ENCODE measurements at places on chromosomes 6 and 20. TPM values are rescaled to one million over a fixed set of nuclear protein-coding genes. Genes with fewer than 3 reads are reported as not detected.
A peak's percentile ranks its signal among the peaks of the same experiment; 100 is the strongest.

- no peak overlapping the region for H3K27ac ChIP-seq
- no peak overlapping the region for H3K4me3 ChIP-seq
- no peaks in the 10 kb centered on the region for H3K36me3 ChIP-seq
These were observed 37.6 kb downstream of the GPLD1 start for GRCh38 chr6:24451581-24452388.

- no peak overlapping the region for H3K27ac ChIP-seq
- peaks cover 3% of the 10 kb centered on the region for H3K4me1 ChIP-seq
- H3K4me3 ChIP-seq, result no peak overlapping the region
- DNase-seq, result no peak
- H3K36me3 ChIP-seq, result no peaks in the 10 kb centered on the region
These were observed 343 bp downstream of the SNAP91 start for GRCh38 chr6:83708546-83708969.

- H3K4me3 ChIP-seq, result no peak overlapping the region
- H3K27ac ChIP-seq, result no peak overlapping the region
- peaks cover 1% of the 10 kb centered on the region for H3K27me3 ChIP-seq
- no peaks in the 10 kb centered on the region for H3K4me1 ChIP-seq
These were observed 66.7 kb downstream of the TMEM170B start for GRCh38 chr6:11604215-11604614.

DNA sequence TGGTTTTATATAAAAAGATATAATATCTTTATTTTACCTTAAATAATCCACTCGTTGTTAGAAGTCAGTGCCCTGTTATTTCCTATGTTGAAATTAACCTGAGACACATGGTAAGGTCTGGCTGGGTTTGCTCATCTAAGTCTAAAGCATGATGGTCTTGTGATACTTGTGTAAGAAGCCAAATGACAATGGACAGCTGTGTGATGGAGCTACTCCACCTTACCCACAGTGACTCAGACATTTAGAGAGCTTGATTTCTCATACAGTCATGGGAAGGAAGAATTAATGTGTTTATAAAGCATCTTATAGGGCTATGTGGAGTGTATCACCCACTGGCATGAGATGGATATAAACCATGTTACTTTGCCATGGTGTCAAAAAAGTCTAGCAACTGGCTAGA lies 11.7 kb downstream of the CTCFL start:
- peaks cover 11% of the 10 kb centered on the region for H3K27me3 ChIP-seq
- H3K4me1 ChIP-seq, result no peaks in the 10 kb centered on the region
- H3K27ac ChIP-seq, result no peak overlapping the region
- H3K4me3 ChIP-seq, result no peak overlapping the region
- no peaks in the 10 kb centered on the region for H3K36me3 ChIP-seq

DNA sequence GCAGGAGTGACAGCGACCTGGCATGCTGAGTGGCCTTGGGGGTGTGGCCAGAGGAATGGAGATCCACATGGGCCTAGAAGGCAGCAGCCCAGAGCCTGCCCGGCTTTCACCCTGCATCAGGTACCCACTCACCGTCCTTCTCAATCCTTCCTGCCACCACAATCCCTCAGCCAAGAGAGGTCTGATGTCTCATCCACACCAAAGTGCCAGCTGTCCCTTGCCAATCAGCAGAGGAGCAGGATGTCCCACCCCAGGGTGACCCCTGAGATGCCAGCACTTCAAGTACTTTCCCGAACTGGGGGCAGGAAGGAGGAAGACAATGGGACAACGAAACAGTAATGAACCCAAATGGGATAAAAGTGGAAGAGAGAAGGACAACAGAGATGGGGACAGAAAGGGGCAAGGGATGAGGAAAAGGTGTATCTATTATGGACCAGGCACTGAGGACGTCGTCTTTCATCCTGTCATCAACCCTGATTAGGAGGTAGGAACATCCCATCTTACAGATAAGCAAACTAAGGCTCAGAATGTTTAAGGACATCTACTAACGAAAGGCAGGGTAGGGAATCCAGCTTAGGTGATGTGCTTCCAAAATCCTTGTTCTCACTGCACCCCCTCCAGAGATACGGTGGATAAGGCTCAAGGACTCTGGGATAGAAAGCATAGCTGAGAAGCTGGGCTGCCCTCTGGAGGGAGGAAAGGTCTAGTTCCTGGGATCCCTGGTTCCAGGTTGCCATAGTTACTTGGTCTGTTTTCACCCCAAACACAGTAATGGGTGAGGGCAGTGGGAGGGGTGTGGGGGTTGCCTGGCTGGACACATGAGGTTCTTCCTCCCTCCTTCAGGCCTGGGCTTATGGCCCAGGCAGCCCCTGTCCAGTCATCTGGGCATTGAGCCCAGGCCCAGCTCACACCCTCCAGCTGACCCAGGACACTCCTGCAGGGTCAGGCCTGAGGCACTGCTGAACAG lies 4.5 kb upstream of the TNXB start:
- peak overlapping the region; percentile 12 for H3K27ac ChIP-seq
- no peak overlapping the region for H3K4me3 ChIP-seq
- no peak for DNase-seq
- H3K27me3 ChIP-seq, result no peaks in the 10 kb centered on the region
- peaks cover 10% of the 10 kb centered on the region for H3K36me3 ChIP-seq

DNA sequence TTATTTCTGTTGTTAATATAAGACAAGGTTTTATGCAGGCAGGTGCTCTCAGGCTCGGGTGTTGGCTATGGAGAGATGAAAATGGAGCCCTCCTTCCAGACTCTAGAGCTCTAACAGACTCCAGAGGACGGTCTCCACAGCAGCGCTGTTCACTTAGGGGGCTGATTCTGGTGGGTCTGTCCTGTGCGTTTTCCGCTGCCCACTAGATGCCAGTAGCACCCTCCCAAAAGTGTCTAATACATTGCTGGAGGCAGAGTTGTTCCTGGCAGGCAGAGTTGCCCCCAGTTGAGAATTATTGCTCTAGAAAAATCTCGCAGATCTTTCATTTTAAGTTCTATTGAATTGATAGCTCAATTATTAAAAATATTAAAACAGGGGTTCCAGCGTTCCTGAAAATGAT lies 109.9 kb downstream of the MAP3K4 start:
- H3K4me1 ChIP-seq, result peaks cover 2% of the 10 kb centered on the region
- peaks cover 40% of the 10 kb centered on the region for H3K36me3 ChIP-seq
- H3K4me3 ChIP-seq, result no peak overlapping the region
- no peak for DNase-seq
- H3K27ac ChIP-seq, result no peak overlapping the region

The CDSN gene
- not detected for total RNA-seq

The GLP1R gene
- 0.81 TPM for total RNA-seq

DNA sequence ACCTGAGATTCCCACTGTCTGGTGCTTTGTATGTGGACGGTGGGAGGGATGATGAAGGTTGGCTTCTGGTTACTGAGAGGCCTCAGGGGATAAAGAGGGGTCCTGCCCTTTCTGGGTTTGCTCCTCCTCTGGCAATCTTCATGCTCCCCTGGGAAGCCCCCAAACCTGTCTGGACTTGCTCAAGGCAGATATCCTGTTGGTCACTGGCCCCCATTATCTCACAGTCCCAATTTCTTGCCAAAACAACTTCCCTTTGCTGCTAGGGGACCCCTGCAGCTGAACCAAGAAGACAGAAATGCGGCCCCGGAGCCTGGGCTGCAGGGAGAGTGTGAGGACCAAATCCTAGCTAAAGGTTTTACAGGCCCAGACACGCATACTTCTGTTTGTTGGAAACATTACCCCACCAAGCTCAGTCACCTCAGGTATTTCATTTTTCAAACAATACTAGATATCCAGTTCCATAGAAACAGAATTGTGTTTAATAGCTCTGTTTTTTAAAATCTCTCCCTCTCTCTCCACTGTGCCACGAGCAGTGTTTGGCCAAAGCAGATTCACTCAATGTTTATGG lies 63.4 kb upstream of the MRPS10 start:
- no peaks in the 10 kb centered on the region for H3K27me3 ChIP-seq
- no peak overlapping the region for H3K4me3 ChIP-seq
- no peak for DNase-seq
- peaks cover 48% of the 10 kb centered on the region for H3K4me1 ChIP-seq

The SEMG1 gene
- total RNA-seq, result not detected

GRCh38 chr20:50594591-50595432 lies 84.6 kb downstream of the PTPN1 start:
- no peak overlapping the region for H3K27ac ChIP-seq
- H3K36me3 ChIP-seq, result no peaks in the 10 kb centered on the region
- H3K27me3 ChIP-seq, result no peaks in the 10 kb centered on the region
- no peak for DNase-seq
- peaks cover 2% of the 10 kb centered on the region for H3K4me1 ChIP-seq
- no peak overlapping the region for H3K4me3 ChIP-seq

The SMPDL3A gene
- total RNA-seq, result not detected

- peak overlapping the region; percentile 46 for H3K27ac ChIP-seq
- H3K27me3 ChIP-seq, result no peaks in the 10 kb centered on the region
- H3K4me3 ChIP-seq, result no peak overlapping the region
- no peaks in the 10 kb centered on the region for H3K36me3 ChIP-seq
These were observed 81.7 kb upstream of the NFATC2 start for GRCh38 chr20:51624157-51624731.

- no peak overlapping the region for H3K4me3 ChIP-seq
- no peak for DNase-seq
- no peak overlapping the region for H3K27ac ChIP-seq
- H3K27me3 ChIP-seq, result peaks cover under 1% of the 10 kb centered on the region
These were observed 187.3 kb upstream of the JAG1 start for GRCh38 chr20:10861090-10861489.

The CABLES2 gene
- 3.2 TPM for total RNA-seq

- no peak overlapping the region for H3K27ac ChIP-seq
- no peak for DNase-seq
- H3K4me1 ChIP-seq, result no peaks in the 10 kb centered on the region
- no peak overlapping the region for H3K4me3 ChIP-seq
These were observed 46.4 kb downstream of the CNR1 start for GRCh38 chr6:88119769-88120168.

GRCh38 chr20:62980970-62981369 lies 25.8 kb downstream of the BHLHE23 start:
- H3K27ac ChIP-seq, result no peak overlapping the region
- H3K4me3 ChIP-seq, result no peak overlapping the region
- DNase-seq, result peak; percentile 58
- H3K27me3 ChIP-seq, result peaks cover 31% of the 10 kb centered on the region
- peaks cover 38% of the 10 kb centered on the region for H3K4me1 ChIP-seq

DNA sequence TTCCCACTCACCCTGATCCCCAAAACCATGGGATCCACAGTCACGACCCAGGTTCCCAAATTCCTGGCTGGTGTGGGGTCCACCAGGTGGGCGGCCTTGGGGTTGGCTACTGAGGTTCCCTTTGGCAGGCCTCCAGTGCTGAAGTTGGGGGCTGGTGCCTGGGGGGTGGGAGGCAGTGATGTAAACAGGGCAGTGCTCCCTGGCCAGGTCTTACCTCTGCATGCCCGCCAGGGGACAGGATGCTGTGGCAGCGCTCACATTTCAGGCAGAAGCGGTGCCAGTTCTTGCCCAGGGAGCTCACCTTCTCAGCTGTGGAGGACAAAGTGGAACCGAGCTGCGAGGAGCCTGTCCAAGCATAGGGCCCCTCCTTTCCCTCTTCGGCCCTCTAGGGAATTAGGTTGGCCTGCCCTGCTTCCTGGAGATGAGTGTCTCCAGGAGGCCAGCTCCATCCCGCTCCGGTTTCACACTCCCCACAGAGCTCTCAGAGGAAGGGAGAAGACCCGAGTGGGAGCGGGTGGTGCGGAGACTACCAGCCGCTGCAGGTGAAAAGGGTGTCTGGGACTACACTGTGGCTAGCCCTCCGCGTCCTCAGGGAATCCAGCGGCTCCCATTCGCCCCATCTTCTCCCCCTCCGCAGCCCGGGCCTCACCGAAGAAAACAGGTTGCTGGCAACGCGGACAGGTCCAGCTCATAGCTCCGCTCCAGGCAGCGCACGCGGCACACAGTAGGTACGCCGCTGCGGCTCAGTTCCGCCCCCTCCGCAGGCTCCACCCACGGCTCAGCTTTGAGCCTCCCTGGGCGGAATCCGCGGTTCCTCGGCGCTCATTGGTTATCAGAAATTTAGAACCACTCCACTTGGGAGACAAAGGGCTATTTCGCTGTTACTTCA lies at the start of gene CRIP3:
Gene CRIP3 (minus strand): TSS at position 726 of the 889 bp plus-strand sequence. CDS start 34 bp downstream, at position 692.
- no peak within 1 kb of the TSS for H3K27ac ChIP-seq
- peaks cover 3% of the 10 kb centered on the region for H3K27me3 ChIP-seq
- H3K4me3 ChIP-seq, result peak within 1 kb of the TSS; percentile 74

DNA sequence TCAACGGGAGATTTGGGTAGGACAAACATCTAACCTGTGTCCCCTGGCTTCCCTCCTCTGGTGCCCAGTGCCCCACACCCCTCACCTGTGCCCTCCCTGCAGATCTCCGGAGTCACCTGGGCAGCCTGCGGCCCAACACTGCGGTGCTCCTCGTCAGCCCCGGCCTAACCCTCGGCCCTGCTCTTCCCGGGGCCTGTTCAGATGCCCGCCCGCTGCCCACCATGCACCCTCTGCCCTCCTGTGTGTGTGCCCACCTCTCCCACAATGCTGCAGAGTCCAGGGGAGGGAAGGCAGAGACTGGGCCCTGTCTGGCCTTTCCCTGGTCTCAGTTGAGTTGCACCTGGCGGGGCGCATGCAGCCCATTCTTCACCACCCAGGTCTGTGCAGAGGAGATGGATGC lies 349.3 kb downstream of the CDH4 start:
- no peak for DNase-seq
- H3K27ac ChIP-seq, result no peak overlapping the region
- H3K4me3 ChIP-seq, result no peak overlapping the region
- no peaks in the 10 kb centered on the region for H3K27me3 ChIP-seq
- H3K36me3 ChIP-seq, result no peaks in the 10 kb centered on the region
- no peaks in the 10 kb centered on the region for H3K4me1 ChIP-seq

The C6orf141 gene
- 0.43 TPM for total RNA-seq

GRCh38 chr6:35687658-35688604 lies 784 bp downstream of the FKBP5 start:
- DNase-seq, result peak; percentile 75
- no peaks in the 10 kb centered on the region for H3K27me3 ChIP-seq
- H3K36me3 ChIP-seq, result peaks cover 6% of the 10 kb centered on the region
- peak overlapping the region; percentile 91 for H3K4me3 ChIP-seq
- H3K27ac ChIP-seq, result peak overlapping the region; percentile 91
- H3K4me1 ChIP-seq, result peaks cover 11% of the 10 kb centered on the region

GRCh38 chr6:126620719-126621118 lies 280.8 kb downstream of the CENPW start:
- no peak for DNase-seq
- H3K27me3 ChIP-seq, result no peaks in the 10 kb centered on the region
- no peak overlapping the region for H3K27ac ChIP-seq
- H3K36me3 ChIP-seq, result no peaks in the 10 kb centered on the region
- H3K4me1 ChIP-seq, result no peaks in the 10 kb centered on the region
- H3K4me3 ChIP-seq, result no peak overlapping the region

GRCh38 chr6:95636552-95637431 lies 59.5 kb downstream of the MANEA start:
- no peak overlapping the region for H3K27ac ChIP-seq
- H3K27me3 ChIP-seq, result peaks cover 2% of the 10 kb centered on the region
- H3K4me1 ChIP-seq, result no peaks in the 10 kb centered on the region
- no peaks in the 10 kb centered on the region for H3K36me3 ChIP-seq
- H3K4me3 ChIP-seq, result no peak overlapping the region
- DNase-seq, result no peak

The MAP3K5 gene
- 4.6 TPM for total RNA-seq

The DZANK1 gene
- total RNA-seq, result 1.8 TPM

DNA sequence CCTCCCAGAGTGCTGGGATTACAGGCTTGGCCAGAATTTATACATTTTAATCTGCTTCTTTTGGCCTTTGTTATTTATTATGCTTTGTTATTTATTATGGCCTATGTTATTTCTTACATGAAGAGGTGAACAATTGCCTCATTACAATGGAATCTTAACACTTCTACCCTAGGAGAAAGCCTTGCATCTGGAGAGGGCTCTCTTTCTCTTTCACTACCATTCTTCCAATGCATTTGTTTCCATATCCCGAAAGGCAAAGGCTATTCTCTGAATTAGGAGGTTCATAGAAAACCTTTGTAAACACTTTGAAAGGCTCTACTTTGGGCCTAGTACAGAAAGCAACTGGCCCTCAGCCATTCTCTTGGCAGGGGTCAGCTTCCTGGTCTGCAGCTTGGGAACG lies 19.9 kb upstream of the DEK start:
- no peak overlapping the region for H3K4me3 ChIP-seq
- H3K27me3 ChIP-seq, result peaks cover 28% of the 10 kb centered on the region
- DNase-seq, result no peak
- H3K4me1 ChIP-seq, result no peaks in the 10 kb centered on the region
- no peak overlapping the region for H3K27ac ChIP-seq
- no peaks in the 10 kb centered on the region for H3K36me3 ChIP-seq

Data from activated CD8-positive, alpha-beta T cell treated with anti-CD3 and anti-CD28 coated beads for 36 hours (primary cell).